ENCODE measurements at places on chromosomes 1 and 21. TPM values are rescaled to one million over a fixed set of nuclear protein-coding genes. Genes with fewer than 3 reads are reported as not detected.

Gene FAM151A
- total RNA-seq, result not detected

Gene SETD4
- total RNA-seq, result 9.9 TPM

Gene ISG20L2
- total RNA-seq, result 14.3 TPM

Gene RGS8
- total RNA-seq, result not detected

Gene ASTN1
- 0.78 TPM for total RNA-seq

Gene UMODL1
- total RNA-seq, result not detected

Gene LAMC1
- total RNA-seq, result 96.6 TPM

Gene LCE1B
- total RNA-seq, result not detected

GRCh38 chr1:45177452-45177851, 29.0 kb downstream of the ZSWIM5 start:
- no peak for DNase-seq

- no peak for DNase-seq
Measured at GRCh38 chr1:184010788-184011187, 26.7 kb downstream of the COLGALT2 start.

- no peak for DNase-seq
Measured at GRCh38 chr1:26010825-26011224, 10.8 kb upstream of the EXTL1 start.

DNA sequence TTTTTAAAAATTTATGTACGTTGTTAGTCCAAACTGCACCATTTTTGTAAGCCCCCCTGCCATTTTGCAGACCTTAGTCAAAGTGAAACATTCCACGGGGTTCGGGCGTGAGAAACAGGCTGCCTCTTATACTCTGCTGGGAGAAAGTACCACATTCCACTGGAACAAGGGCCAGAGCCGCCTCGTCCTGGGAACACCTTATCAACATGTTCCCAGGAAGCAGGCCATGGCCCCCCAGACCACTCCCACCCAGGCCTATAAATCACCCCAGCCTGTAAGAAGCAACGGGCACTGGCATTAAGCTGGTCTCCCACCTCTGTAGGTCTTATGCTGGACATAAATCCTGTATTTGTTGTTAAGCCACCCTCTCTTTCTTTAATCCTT, 854 bp upstream of the ZRANB2 start:
- peak; percentile 27 for DNase-seq

- peak; percentile 61 for DNase-seq
Measured at GRCh38 chr1:150813028-150813707, 5.1 kb upstream of the CTSK start.

DNA sequence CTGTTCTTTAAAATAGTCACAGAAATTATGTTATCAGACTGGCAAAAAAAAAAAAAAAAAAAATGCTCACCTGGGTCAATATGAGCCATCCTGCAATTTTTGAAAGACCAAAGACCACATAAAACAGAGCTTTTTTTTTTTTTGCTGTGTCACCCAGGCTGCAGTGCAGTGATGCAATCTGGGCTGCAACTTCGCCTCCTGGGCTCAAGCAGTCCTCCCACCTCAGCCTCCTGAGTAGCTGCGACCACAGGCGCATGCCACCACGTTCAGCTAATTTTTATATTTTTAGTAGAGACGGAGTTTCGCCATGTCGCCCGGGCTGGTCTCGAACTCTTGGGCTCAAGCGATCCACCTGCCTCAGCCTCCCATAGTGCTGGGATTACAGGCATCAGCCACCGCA, 62.8 kb downstream of the RGS13 start:
- no peak for DNase-seq

DNA sequence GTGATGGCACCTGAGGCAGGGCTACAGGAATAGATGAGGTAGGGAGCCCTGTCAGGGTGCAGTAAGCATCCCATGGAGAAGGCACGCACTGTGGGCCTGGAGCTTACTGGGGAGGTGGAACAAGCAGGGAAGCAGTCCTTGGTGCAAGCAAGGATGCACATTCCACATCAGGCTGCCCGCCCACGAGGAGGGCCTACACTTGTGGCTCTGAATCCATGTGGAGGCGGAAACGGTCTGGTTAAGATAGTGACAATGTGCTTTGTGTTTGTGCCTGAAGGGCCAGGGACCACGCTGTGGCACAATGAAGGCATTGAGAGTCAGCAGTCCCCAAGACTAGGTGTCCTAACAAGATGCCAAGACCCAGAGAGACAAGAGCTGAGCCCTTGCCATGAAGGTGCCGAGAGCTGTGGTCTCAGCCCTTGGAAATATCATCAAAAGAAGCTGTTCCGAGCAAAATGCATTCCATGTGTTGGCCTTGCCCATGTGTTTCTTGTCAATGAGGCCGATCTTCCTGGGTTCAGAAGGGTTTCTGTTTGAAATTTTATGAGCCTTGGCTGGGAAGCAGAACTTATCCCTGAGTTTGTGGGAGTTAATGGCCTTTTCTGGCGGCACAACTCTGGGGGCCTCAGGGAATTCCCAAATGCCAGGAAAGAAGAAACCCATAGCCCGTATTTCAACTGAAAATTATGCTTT, 111.9 kb downstream of the NGF start:
- no peak for DNase-seq

- no peak for DNase-seq
Measured at GRCh38 chr1:26949926-26950319, 10.3 kb downstream of the KDF1 start.

DNA sequence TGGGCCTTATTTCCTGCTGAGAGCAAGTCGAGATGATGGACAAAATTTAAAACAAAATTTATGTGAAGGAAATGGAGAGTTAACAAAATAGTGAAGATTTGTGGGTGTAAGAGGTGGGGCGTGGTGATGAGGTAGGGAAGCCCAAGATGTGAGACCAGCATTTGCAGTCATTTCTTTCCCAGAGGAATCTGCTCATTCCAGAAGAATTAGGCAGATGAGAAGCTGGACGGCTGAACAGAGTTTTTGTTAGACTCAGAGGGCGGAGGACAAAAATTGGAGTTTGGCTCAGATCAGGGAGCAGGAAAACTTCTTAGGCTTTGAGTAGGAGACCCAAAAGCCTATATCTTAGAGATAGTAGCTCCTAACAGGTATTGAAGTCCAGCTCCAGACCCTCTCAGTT, 65.3 kb downstream of the CAMTA1 start:
- no peak for DNase-seq

- no peak for DNase-seq
Measured at GRCh38 chr1:45172764-45173163, 33.6 kb downstream of the ZSWIM5 start.

DNA sequence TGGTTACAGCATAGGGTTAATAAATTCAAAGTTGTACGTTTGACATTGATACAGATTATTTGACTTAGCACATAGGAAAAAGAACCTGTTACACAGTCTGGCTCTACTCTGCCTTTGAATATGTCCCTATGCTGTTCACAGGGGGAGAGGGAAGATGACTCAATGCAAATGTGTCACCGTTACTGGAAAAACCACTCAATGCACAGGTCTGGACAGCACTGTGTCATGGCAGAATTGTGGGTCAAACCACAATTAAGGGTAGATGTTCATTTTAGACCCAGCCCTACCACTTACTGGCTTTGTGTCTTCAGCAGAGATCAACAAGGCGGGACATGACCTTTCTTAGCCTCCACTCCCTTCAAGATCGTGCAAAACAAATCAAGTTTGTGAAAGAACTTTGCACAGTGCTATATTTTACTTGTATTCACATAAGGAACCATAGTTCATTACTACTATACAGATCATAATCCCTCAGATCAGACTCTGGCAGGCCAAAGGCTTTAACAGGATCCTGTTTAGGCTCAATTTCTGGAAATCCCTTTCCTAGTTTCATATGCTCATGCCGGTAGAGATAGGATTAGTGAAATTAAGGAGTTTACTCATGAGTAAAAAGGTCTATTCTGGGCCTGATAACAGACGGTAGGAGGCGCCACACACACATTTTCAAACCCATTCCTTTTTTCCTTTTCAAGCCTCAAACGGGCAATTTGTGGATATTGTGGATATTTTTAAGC, 22.1 kb downstream of the EIF2D start:
- DNase-seq, result no peak

DNA sequence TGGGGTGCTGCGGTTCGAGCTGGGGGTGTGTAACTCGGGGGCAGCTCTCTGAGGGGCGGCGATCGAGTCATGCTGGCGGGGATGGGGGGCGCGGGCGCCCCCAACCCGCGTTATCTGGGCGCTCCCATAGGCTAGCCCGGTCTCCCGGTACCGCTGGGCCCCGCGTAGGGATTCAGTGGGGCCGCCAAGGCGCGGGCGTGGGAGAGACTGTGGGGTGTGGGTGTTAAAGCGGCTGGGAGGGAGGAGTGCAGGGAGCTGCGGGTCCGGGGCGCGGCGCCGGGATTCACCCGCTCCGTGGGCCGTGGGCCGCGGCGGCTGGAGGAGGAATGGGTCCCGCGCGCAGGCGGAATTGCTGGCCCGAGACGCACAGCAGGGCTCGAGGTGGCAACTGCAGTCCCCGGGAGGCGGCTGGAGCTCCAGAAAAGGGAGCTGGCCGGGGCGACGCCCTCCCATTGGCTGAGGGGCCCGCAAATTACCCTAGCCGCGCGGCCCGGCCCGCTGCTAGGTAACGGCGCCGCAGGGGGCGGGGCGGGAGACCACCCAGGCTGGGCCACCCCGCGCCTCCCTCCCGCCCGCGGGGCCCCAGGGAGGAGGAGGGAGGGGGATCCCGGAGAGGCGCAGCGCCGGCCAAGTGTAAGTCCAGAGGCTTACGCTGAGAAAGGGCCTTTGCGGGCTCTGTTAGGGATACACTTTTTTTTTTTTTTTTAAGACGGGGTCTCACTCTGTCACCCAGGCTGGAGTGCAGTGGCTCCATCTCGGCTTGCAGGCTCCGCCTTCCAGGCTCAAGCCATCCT, at the start of gene PTCH2:
Gene PTCH2 (minus strand): TSS at position 392 of the 794 bp plus-strand sequence. CDS start 321 bp downstream, at position 71.
- peak; percentile 42 for DNase-seq

DNA sequence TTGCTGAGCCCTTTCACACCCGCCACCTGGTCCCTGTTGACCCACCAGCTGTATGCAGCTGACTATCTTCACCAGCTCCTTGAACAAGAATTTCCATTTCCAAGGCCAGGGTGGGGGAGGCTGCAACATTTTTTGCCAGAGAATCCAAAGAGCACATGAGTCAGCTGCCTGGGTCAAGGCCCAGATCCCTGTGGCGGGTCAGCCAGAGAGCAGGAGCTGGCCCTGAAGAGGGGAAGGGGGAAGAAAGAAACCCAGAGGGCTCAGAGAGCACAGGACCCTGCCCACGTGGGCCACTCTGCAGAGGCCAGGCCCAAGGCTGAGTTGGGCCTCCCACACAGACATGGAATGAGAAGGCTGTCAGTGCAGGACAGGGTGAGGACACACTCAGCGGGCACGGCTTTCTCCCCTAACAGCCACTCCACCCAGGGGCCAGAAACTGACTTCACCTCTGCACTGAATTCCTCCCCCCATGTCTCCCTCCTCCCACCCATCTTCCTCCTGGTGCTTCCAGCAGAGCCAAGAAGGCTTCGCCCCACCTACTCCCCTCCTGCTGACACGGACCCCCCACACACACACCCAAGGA, 28.9 kb downstream of the S100A6 start:
- peak; percentile 48 for DNase-seq

GRCh38 chr21:29697555-29698193, 242.1 kb downstream of the GRIK1 start:
- no peak for DNase-seq

DNA sequence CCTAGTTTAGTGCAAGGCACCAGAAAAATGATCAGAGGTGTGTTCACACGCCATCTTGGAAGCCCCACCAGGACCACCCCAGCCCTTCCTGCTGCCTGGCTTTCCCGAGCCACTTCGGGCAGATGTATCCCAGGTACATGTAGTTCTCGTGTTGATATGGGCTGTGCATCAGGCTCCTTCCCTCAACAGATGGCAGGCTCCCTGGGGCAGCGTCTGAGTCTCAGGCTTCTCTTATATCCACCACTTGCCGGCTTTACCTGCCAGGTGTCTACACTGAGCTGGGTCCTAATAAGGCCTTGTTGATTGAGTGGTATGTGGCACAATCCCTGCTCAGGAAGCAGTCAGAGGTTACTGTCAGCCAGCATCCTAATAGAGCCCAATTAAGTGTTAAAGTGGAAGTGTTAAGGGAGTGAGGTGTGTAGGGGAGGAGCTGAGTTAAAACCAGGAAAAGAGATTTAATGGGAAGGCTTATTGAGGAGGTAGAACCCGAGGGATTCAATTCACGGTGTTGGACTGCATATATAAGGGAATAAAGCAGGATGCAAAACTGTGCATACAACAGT, 8.5 kb downstream of the GPA33 start:
- DNase-seq, result no peak

DNA sequence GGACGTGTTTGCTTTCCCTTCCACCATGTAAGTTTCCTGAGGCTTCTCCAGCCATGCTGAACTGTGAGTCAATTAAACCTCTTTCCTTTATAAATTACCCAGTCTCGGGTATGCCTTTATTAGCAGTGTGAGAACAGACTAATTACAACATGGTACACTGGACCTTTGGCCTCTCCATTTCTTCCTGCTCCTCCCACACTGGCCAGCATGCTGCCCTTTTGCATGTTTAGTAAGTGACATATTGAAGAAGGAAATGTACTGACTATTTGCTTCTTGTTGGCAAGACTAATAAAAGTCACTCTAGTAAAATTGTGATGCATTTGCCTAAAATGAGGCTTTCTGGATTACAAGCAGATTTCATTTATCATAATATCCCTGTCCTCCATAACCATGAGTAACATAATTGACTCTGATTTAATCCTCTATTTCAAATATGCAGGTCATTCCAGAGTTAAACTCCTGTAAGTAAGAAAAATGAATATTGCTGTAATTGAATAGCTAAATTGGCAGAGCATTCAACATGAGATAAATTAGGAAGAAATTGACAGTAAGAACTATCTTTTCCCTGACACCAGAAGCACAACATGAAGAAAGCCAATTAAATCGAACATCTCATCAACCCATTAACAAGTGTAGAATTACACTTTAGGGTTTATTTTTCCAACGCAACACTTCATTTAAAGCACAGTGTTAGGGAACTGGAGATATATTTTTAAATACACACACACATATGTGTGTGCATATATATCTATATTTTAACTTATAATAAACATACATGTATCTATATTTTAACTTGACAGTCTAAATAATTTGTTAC, 427.8 kb upstream of the ZP4 start:
- no peak for DNase-seq

GRCh38 chr1:163565166-163565565, 243.4 kb downstream of the NUF2 start:
- no peak for DNase-seq

DNA sequence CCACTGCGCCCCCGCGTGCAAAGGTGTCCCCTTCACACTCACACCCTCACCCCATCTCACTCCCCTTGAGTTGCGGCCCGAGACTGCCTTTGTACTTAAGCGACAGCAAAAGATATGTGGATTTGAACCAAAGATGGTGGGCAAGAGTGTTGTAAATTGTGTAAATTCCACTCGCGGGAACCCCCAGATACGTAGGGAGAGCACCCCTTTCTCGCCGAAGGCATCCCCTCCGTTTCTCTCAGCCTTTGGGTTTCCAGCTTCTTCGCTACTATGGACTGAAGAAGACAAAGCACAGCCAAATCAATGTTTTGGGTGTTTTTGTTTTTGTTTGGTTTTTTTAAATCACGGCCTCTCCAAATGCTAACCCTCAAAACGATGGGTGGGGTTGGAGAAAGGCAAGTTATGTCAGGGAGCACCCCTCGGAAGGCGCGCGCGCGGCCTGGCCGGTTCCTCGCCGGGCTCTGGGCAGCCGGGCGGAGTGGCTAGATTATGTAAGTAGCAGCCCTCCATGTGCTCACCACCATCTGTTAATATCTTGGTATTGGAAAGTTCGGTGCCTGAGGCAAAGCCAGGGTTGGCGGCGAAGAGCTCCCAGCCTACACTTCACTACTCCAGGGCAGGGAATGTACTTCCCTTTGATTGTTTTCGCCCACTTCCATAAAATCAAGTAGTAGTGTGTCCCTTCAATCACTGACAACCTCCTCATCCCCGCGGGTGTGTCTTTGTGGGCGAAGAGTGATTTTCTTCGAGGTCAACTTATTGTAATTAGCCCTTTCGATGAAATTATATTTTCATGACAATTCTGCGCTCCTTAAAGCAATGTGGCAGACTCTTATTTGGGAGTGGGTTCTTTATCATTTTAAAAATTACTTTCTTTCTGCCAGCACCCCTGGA, 4.0 kb upstream of the PROX1 start:
- no peak for DNase-seq

Data from body of pancreas (tissue), 4 donors.